ENCODE measurements at places on chromosomes 6 and 20.
A peak's percentile ranks its signal among the peaks of the same experiment; 100 is the strongest.

DNA sequence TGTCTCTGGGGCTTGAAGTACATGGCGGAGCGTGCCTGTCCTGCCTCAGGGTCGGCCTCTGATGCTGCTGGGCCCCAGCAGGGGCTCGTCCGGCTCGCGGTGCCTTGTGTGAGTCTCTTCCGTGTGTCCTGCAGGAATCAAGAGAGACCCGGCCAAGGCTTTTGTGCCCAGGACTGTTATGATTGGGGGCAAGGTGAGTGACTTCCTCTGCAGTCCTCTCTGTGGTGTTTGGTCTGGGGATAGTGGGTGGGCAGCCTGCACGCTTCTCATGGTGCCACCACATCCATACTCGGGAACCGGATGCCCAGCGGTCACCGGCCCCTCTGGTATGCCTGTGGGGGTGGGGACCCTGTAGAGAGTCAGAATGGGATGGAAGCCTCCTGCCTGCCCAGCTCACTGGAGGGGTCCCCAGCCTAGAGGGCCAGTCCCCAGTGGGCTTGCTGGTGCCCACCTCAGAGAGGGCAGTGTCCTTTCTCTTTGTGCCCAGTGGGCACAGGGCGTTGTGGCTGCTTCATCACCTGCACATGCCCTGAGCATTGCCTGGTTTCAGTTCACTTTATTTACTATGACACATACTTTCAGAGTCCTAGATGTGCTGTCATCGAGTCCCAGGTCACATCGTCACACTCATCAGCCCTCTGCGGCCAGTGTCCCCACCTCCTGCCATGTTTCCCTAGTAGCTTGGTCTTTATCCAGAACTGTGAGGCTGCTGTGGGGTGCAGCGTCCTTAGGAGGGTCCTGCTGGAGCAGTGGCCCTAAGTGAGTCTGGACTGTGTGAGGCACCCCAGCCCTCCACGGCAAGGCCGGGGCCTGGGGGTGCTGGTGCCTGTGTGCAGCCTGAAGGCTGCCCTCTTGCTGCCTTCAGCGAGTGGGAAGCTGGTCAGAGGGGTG lies 40.7 kb downstream of the PYGB start:
- DNase-seq = no peak

DNA sequence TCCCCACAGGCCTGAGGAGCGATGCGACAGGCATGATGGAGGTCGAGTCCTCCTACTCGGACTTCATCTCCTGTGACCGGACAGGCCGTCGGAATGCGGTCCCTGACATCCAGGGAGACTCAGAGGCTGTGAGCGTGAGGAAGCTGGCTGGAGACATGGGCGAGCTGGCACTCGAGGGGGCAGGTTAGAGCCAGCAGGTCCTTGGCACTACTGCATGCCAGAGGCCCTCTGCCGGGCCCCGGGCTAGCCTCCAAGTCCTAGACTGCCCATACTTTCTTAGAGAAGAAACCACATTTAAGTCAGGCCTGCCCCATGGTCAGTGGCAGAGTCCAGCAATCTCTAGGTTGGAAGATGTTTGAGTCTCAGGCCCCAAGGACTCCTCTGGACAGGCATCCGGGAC lies 32.1 kb downstream of the PKIG start:
- DNase-seq = no peak

GRCh38 chr6:11714116-11714797 lies 64.3 kb downstream of the ADTRP start:
- no peak for DNase-seq

GRCh38 chr6:169620171-169621130 lies 81.4 kb downstream of the WDR27 start:
- DNase-seq = peak; percentile 15

DNA sequence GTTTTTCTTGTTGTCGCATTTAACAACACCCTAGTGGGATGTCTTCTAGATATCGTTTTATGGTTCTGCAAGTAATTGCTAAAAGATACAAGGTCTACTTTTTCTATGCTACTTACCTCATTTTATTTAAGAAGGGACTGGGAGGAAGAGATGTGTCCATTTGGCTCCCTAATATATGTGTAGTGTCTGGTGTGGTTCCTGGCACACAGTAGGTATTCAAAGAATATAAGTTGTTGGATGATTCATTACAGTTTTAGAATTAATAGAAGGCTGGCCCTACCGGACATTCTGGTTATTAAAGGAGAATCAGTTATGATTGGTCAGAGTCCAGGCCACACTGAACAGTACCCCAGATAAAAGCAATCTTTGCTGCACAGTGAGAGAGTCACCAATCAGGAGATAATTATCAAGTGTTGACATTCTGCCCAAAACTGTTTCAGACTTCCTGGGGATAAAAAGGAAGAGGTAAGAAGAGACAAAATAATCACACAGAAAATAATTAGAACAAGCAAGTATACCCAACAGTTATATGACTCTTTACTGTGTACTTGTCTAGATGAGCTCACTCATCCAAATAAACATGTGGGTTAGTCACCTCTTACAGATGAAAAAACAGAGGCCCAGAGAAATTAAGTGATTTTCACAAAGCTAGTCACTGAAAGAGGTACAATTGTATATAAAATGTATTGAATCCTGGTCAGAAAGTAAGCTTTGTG lies 7.0 kb downstream of the TMEM244 start:
- DNase-seq = no peak

DNA sequence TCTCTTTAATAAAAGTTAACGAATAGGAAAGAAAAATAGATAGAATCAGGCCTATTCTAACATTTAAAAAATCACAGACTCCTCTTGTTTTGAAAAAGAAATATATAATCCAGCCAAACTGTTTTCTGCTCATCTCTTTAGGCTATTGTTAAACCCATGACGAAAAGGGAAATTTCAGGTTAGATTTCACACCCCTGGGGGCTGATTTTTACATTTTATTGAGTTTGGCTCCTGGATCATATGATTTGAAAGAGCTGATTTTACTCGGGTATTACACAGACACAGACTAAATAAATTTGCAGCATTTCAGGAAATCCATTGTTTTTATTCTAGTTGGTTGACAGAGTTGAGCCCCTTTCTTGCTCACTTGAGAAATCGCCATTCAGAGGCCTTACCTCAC lies 135.8 kb upstream of the HMGCLL1 start:
- DNase-seq = no peak

DNA sequence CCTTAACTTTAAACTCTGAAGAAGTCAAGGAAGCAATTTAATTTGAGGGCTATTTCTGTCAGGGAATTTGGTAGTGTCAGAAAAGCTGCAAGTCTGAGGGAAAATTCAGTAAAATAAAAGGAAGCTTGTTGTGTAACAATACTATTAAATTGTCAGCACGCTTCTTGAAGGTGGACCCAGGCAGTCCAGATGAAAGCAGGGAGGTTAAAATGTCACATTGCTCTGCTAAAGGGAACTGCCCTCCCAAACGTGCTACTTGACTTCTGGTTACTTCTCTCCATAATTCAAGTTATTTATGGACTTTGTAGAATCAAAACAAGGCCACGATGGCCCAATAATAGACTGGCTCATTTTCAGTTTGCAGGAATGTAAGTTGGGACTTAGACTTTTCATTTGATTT lies 28.2 kb upstream of the ARMC2 start:
- no peak for DNase-seq

DNA sequence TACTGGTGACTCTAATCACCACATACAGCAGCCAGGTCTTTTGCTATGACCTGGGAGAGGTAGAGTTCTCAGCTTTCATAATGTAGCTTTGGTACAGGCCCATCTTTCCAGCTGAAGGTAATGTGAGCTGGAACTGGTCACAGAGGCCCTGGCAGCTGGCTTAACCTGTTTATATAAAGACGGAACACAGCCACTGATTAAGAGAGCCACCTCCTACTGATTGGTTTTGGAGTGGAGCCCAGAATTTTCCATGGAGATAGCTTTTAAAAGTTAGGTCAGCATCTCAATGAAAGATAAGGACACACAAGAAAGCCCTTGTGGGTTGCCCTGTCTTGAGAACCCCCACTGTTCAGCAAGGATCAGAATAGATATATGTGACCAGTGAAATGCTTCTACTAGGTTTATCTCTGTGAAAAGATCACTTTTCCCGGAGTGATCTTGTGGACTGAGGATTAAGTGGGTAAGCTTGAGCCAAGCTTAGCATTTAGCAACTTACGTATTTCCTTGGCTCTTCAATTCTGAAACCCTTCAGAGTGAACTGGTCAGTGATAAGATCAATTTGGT lies 213.7 kb upstream of the CITED2 start:
- DNase-seq = peak; percentile 65

DNA sequence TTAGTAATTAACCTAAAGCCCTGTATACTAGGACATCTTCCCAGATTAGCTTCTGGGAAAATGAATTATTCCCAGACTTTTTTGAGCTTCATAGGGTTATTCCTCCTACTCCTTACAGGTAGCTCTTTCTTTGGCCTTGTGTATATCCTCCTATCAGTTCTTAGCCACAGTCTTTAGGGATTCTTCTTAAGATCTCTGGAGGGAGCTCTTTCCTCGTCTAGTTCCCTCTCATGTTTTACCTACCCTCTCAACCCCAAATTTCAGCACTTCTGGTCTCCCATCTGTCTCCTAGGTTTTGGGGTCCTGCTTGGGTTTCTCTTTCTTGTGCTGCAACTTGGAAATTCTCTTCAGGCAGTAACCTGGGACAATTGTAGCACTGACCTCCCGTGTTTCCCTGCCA lies 46.4 kb upstream of the SLC35B3 start:
- no peak for DNase-seq

Data from cardiac muscle cell (in vitro differentiated cells and primary cell).